ENCODE measurements at places on chromosomes 12 and 14. TPM values are rescaled to one million over a fixed set of nuclear protein-coding genes. Genes with fewer than 3 reads are reported as not detected.

Gene RFLNA
- polyA plus RNA-seq, result 0.28 TPM

Gene RNASE4
- polyA plus RNA-seq, result 18.6 TPM

Gene C14orf132
- polyA plus RNA-seq, result 5.9 TPM

Gene TTC9
- 67.9 TPM for polyA plus RNA-seq

Gene TRHDE
- polyA plus RNA-seq, result 0.04 TPM

Gene METTL3
- polyA plus RNA-seq, result 34.6 TPM

Gene FAM186B
- 0.08 TPM for polyA plus RNA-seq

Gene DPY19L2
- polyA plus RNA-seq, result 1.3 TPM

Gene CATSPERB
- polyA plus RNA-seq, result 0.19 TPM

Gene PPFIBP1
- polyA plus RNA-seq, result 12.0 TPM

Gene EID3
- 1.0 TPM for polyA plus RNA-seq

Gene SLC10A1
- not detected for polyA plus RNA-seq

Gene GPX2
- polyA plus RNA-seq, result 128 TPM

Gene LIMA1
- 21.7 TPM for polyA plus RNA-seq

Gene DNAH10
- 0.01 TPM for polyA plus RNA-seq

Gene PRH2
- polyA plus RNA-seq, result not detected

Gene CLEC4D
- not detected for polyA plus RNA-seq

Gene MED6
- polyA plus RNA-seq, result 21.3 TPM

Gene BDKRB2
- 15.1 TPM for polyA plus RNA-seq

Gene ACOT6
- polyA plus RNA-seq, result not detected

Gene SERPINA5
- 0.16 TPM for polyA plus RNA-seq

Gene STAT2
- 23.9 TPM for polyA plus RNA-seq

Gene EPYC
- polyA plus RNA-seq, result not detected

All from esophagus (tissue), 2 donors.